Activated CD4-positive, alpha-beta T cell treated with anti-CD3 and anti-CD28 coated beads, Interleukin-2, amount 50 U/mL, for 24 hours (primary cell): ENCODE measurements at places on chromosomes 3 and 15.

GRCh38 chr3:169522595-169523529 lies 140.7 kb downstream of the MECOM start:
- DNase-seq: no peak

- no peak for DNase-seq
These were observed 34.5 kb upstream of the IQCF6 start for GRCh38 chr3:51813539-51813938.

GRCh38 chr3:154783521-154783931 lies 296.6 kb upstream of the MME start:
- no peak for DNase-seq

GRCh38 chr3:138426211-138426610 lies 8.2 kb upstream of the ESYT3 start:
- no peak for DNase-seq

DNA sequence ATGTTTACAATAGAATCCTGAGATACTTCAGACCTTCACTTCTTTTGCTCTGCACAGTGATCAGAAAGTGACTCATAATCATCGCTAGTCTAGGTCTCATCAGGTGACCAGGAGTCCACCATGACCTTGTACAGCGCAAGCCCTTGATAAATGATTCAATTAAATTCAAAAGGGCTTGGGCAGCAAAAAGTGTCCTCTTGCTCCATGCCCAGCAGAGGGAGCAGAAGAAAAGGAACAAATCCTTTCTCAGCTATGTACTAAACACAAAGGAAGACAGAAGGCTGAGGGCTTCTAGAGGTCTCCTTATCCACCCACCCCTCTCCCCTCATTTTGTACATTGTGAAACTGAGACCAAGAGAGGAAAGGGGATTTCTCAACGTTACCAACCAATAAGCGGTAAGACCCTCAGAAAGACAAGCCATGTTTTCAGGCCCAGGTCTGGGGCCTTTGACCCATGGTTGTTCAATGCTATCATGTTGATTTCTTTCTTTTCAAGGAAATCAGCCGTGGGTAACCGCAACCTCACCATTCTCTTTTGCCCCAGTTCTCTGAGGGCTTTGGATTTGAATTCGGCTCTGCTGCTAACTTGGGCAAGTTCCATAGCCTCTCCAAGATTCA lies 74.8 kb downstream of the AQP9 start:
- DNase-seq: no peak

GRCh38 chr3:61186030-61186429 lies 65.2 kb downstream of the FHIT start:
- no peak for DNase-seq

DNA sequence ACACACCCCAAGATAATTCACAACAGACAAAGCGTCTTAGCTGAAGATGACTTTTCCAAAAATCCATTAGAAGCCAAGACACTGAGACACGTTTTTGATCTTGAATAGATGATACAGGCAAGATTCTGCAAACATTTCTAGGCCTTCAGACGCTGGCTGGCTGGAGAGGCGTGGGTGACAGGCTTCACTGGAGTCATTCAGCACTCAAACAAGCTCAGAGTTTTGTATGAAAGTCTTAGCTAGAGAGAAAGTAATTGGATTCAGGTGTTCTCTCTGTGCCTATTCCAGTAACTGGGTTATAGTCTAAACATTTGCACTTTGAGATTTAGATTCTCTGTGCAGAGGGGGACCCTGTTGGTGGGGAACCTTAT lies 147.7 kb upstream of the BHLHE40 start:
- no peak for DNase-seq

- DNase-seq: no peak
These were observed 52.7 kb upstream of the ATP13A3 start for GRCh38 chr3:194539498-194539897.

GRCh38 chr3:30035935-30036567 lies 570.4 kb upstream of the TGFBR2 start:
- no peak for DNase-seq

- no peak for DNase-seq
These were observed 27.0 kb upstream of the TFG start for GRCh38 chr3:100682056-100682853.

DNA sequence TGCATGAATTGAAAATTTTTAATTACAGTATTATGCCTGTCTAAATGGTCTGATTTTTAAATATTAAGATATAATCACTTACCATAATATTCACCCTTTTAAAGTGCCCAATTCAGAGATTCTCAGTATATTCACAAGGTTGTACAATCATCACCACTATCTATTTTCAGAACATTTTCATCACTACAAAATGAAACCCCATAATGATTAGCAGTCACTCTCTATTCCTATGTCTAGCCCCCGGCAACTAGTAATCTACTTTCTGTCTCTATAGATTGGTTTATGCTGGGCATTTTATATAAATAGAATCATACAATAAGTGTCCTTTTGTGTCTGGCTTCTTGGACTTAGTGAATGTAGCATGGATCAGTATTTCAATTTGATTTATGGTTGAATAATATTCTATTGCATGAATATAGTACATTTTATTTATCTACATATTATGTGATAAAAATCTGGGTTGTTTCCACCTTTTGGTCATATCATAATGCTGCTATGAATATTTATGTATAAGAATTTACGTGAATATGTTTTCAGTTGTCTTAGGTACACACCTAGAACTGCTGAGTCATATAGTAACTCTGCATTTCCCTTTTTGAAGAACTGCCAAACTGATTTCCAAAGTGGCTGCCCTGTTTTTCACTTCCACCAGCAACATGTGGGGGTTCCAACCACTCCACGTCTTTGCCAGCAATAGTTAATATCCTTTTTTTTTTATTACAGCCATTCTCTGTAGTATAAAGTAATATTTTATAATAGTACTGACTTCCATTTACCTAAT lies 485.7 kb upstream of the ZNF385D start:
- DNase-seq: no peak

- no peak for DNase-seq
These were observed 2.3 kb upstream of the CCR3 start for GRCh38 chr3:46239952-46240351.

- no peak for DNase-seq
These were observed 11.5 kb downstream of the ITPR1 start for GRCh38 chr3:4504340-4505261.

DNA sequence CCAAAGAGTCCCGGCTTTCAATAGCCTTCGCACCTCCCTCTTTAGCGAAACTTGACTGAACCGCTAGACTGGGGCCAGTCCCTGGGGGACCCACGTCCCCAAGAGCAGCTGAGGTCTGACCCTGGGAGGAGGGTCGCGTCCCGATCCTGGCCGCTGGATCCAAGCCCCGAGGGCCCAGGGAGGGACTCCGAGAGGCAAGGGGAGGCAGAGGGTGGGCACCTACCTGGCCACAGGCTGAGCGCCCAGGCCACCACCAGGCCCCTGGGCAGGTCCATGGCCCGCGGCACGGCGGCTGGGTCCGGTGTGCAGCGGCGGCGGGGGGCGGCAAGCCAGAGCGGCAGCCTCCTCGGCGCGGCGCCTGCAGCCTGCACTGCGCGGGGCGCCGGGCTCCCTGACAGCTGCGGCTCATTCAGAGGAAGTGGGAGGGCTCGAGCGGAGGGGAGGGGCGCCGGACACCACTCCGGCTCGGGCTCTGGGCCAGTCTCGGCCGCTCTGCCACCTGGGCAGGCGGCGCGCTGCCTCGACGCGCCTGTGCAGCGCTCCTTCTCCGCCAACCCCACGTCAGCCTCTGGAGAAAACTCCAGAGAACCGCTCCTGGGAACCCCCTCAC lies at the start of gene ITGA11:
Gene ITGA11, minus strand, starts transcription at position 372 of the 610 bp plus-strand sequence. Its CDS starts 97 bp downstream, at position 275.
- DNase-seq: no peak

- DNase-seq: no peak
These were observed 112.3 kb downstream of the RORA start for GRCh38 chr15:61116825-61117224.

GRCh38 chr3:86774082-86774691 lies 216.8 kb downstream of the VGLL3 start:
- DNase-seq: no peak

DNA sequence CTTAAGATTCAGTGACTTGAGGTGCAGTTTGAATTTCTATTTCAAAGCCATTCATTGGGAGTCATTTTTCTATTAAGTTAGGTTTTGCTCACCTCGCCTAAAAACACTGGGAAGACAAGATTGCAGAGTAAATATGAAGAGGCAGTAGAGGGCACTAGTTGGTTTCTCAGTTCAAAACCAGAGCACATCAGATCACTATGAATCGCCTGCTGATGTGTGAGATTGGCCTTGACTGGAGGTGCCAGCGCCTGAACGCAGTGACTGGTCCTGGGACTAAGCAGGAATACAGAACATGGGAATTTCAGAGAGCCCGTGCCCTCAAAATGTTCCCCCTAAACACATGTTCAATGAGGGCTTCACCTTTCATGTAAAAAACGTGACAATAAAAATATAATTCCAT lies 229.0 kb downstream of the ITPR1 start:
- no peak for DNase-seq

GRCh38 chr15:64100958-64101357 lies 5.2 kb downstream of the SNX1 start:
- DNase-seq: no peak

- no peak for DNase-seq
These were observed 114.9 kb downstream of the TNIK start for GRCh38 chr3:171345107-171345843.

GRCh38 chr3:115699706-115700105 lies 76.4 kb downstream of the GAP43 start:
- no peak for DNase-seq

- DNase-seq: no peak
These were observed 22.9 kb downstream of the NBEAL2 start for GRCh38 chr3:47002171-47003055.

DNA sequence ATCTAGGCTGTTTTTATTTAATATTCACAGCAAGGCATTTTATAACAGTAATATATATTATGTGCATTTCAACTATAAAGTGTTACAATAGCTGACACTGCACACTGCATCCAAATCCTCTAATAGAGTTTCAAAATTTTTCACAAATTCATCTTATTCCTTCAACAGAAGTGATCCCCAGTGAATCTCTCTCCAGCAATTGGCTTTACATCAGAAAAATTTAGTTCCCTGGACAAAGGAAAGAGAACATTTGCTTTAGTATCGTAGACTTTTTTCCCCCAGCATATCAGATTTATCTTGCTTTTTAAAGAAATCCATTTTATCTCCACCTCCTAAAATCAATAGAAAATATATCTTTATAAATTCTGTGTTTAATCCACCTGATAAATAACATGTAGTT lies 868.6 kb downstream of the TBL1XR1 start:
- no peak for DNase-seq
